GM18507 (cell line): ENCODE measurements at places on chromosomes 6 and 20.

- no peak for DNase-seq
These were observed 2.6 kb downstream of the TOMM6 start for GRCh38 chr6:41790045-41790444.

DNA sequence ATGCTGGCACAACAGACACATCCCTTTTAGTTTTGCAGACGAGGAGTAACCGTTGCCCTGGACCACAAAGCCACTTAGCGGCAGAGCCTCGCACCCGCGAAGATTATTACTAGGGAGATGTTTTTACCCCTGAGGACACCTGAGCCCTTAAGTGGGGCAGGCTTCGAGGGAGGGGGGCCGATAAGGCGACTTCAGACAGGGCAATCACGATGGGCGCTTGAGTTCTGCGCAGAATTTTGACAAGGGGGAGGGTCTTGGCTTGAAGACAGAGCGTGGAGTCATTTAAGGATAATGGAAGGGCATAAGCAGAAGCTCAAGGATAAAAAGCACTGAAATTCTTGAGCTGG, 650 bp upstream of the TTK start:
- DNase-seq = no peak

- DNase-seq = no peak
These were observed 56.0 kb downstream of the TGM2 start for GRCh38 chr20:38108986-38109541.

GRCh38 chr20:434221-434620, 26.1 kb downstream of the RBCK1 start:
- no peak for DNase-seq

DNA sequence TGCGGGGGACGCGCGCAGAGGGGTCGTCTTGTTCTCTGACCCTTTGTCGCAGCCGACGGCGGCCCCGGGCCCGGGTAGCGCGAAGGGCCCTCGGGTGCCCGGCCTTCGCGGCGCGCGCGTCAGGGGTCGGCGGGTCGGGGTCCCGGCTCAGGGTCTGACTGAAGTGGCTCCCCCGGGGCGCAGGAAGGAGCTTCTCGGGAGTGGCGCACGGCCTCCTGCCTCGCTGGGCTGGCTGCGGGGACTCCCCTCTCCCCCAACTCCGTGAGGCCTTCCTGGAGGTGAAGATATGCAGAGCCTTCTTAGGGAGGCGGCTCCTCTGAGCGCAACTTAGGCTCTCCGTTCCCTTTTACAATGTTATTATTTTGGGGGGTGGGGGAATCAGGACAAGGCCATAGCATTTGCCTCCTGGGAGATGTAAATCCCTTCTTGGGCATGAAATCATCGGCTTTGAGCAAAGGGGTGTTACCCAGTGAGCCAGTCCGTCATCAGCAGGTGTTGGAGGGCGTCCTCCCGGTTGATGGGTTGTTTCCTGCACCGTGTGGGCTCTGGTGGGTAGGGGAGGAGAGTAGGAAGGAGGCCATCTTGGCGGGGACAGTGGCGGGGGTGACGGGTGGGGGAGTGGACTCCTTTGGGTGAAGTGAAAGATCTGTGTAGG, 523 bp downstream of the CDS2 start:
- DNase-seq = no peak

DNA sequence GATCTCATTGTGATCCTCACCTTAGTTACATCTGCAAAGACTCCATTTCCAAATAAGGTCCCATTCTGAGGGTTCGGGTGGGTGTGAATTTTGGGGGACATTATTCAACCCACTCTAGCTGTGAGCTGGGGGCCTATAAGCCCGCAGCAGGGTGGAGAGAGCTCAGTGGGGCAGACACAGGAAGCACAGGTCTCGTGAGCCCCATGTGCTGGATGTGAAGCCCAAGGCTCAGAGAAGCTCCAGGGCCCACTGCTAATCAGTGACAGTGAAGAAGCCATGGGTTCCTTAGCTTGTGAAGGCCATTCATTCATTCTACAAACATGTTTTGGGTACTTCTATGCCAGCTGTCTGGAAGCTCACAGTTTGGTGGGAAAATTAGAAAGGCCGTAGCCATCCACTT, 47.5 kb downstream of the CHMP4B start:
- DNase-seq = no peak
